ENCODE measurements at places on chromosomes 11 and 22.

GRCh38 chr22:26159886-26160285 lies 9.4 kb upstream of the SEZ6L start:
- no peak for DNase-seq

DNA sequence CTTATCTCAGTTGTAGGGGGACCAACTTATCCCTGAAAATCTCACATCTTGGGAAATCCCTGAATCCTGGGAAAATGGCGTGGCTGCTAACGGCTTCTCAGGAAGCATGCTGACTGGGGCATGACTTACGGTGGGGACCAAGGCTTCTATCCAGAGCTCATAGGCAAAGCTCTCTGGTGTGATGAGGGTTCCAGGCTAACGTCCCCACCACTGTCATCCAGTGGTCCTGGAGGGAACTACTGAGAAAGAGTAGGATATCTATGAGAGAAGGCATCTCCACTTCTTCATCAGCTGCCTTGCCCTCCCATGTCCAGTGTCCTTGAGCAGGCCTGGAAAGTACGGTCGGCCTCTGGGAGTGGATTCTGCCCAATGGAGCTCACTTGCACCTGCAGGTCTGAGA lies 210.4 kb upstream of the B3GAT1 start:
- no peak for DNase-seq

DNA sequence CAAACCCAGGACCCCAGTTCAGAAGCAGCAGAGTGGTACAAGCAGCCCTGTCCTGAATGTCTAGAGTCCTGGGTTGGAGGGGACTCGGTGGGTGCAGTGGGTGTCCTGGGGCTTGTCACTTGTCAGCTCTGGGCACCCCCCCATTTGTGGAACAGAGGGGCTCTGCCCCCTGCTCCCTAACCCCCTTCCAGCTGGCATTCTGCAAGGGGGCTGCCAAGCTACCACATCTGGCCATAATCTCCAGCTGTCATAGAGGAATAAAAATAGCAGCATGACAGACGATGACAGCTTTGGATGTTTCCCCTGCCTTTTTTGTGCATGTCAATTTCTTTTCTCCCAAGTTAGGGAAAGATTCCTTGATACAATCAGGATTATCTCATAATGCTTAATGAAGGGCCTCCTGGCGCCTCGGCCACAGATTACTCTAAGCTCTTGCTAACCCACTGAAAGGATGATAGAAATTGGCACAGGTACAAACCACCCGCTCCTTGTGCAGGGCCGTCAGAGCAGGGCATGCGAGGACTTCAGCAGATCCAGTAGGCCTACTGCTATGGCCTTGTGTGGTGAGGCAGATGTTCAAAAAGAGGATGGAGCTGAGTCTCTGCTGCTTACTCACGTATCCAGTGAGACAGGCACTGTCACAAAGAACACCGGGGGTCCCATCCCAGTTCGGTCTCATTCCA lies 83.0 kb downstream of the ISX start:
- DNase-seq = no peak

GRCh38 chr11:131579932-131580387 lies 209.5 kb downstream of the NTM start:
- DNase-seq = no peak

- DNase-seq = no peak
Observed at GRCh38 chr11:112172362-112172994, 2.8 kb upstream of the BCO2 start.

- no peak for DNase-seq
Observed at GRCh38 chr11:116948391-116948790, 111.0 kb upstream of the APOA1 start.

DNA sequence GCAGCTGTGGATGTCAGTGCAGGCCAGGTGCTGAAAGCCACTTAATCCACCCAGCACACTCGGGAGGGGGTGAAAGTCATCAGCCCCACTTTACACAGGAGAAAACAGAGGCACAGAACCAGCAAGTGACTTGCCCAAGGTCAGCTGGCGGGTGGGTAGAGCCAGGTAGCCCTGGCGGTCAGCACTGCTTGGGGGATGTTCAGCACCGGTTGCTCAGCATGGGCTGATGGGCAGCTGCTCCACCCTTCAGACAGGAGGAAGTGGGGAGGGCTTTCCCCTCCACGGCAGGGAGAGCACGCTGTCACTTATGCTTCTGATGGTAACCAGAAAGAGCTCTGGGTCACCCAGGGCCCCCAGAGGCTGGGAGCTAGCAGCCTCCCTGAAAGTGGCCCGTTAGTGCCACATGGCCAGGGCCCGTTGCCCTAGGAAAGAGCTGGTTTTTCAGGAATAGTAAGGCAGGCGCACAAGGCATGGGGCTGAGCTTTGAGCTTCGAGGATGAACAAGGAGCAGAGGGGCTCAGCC lies 417.9 kb downstream of the CTTN start:
- DNase-seq = no peak

DNA sequence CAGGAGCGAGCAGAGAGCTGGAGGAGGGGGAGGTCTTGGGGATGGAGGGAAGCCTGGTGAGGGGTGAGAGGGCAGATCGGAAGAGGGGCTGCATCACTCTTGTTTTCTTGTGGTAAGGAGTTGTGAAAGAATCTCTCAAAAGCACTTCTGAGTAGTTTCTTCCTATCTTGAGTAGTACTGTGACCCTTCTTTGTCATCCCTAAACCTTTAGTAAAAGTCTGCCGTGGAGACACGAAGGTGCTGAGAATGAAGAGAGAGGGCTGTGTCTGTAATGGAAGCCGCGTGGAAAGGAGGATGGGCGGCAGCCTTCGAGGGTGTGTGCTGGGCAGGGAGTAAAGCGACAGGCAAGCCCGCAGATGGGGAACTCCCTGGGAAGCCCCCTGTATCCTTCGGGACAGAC lies 237.8 kb downstream of the TBC1D22A start:
- DNase-seq = no peak

DNA sequence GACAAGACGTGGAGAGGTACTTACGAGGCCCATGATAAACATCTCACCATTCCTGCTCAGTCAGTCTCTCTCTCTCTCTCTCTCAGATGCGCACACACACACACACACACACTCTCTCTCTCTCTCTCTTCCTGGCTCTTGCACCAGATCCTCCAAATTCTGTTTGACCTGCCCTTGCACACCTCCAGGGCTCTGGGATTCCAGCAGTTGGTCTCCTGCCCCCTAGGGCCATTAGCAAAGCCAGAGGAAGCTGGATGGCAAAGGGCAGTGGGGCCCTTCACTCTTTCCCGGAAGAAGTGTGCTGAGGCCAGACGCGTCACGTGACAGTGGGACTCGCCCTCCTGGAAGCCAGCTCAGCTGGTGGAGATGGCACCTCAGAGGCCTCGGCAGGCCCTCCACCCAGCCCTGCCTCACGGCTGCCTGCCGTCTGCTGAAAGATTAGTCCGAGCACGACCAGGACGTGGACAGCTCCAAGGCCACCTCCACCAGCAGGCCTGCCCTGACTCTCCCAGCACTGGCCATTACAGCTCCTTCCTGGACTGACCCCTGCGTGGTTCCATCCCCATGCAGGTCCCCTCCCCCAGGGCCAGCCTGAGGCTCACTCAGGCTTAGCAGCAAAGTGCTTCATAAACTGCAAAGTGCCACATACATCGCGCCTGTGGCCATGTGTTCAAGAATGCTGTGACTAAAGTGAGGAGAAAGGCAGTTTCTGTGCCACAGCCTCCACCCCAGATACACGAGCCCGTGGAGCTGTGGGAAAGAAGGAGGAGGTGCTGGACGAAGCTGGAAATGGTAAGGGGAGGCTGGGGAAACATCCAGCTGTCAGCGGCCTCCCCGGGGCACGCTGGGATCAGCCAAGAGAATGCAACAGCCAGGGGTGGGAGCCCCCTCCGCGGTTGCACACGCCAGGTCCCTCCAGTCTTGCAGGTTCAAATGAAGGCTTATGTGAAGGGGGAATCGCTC lies 3.7 kb downstream of the PDGFB start:
- no peak for DNase-seq

- no peak for DNase-seq
Observed at GRCh38 chr11:31387379-31387778, 17.7 kb downstream of the DNAJC24 start.

All from T follicular helper cell (primary cell).